Amniotic stem cell (primary cell): ENCODE measurements at places on chromosomes 13 and 19.
A peak's percentile ranks its signal among the peaks of the same experiment; 100 is the strongest.

DNA sequence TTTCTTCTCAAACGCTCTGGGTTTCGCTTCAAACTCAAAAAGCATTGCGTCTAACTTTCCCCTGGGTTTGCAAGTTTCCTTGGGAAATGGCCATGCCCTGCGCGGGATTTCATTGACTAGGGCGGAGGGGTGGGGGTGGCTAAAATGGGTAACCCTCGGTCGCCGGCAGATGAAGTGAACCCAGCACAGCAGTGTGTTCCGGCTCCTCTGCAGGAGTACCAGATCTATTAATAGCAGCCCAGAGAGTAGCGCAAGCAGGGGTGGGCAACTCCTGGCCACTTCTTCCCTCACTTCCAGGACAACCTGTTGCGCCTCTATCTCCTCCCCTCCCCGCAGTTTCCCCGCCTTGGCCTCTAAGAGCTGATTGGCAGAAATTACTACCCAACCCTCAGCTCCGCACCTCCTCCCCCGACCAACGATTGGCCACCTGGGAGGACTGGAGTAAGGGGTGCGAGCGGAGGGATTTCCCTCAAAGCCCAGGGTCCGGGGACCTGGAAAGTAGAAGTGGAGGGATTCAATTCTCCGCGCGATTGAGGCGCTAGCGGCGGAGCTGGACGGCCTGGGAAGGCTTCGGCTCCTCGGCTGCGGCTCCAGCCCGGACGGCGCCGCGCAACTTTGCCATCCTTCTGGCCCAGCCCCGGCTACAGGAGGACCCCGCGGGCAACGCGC lies at the start of gene FREM2:
TSS of gene FREM2 (plus strand) at position 501 of the 669 bp plus-strand sequence. CDS start 268 bp downstream, outside the sequence.
- no peak for DNase-seq

- DNase-seq = no peak
These were observed 1.0 kb upstream of the PGLS start for GRCh38 chr19:17510220-17510993.

- DNase-seq = no peak
These were observed 407.8 kb downstream of the KLF5 start for GRCh38 chr13:73466561-73466960.

DNA sequence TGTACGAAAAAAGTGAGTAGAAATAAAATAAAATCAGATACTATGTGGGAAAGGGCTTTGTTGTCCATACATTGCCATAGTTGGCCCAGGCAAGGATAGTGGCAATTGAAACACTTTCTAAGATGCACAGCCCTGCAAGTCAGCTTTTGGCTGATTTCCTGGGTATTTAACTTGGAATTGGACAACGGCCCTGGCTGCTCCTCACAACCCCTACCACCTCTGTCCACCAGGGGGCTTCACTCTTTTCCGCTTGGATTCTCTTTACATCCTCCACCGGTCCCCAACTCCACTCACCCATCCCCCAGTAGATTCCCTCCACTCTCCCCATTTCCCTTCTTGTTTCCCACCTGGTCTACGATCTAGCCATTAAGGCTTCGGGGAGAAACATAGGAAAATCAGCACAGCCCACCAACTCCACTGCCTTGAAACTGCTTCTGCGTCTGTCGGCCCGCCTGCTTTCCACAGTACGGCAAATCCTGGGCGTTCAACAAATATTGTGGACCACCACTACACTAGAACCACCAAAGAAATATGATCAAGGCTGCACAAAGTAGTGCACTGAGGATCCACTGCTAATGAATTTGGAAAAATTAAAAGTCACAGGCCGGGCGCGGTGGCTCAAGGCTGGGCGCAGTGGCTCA lies 48.6 kb upstream of the GTF3A start:
- DNase-seq = no peak

GRCh38 chr19:55452749-55453346 lies 8.6 kb downstream of the ISOC2 start:
- no peak for DNase-seq

GRCh38 chr19:45451131-45451849 lies 16.5 kb upstream of the FOSB start:
- no peak for DNase-seq

GRCh38 chr13:37476874-37477273 lies 121.7 kb downstream of the POSTN start:
- DNase-seq = no peak

- no peak for DNase-seq
These were observed 34.1 kb downstream of the NOTCH3 start for GRCh38 chr19:15166700-15167099.

GRCh38 chr19:30879225-30879624 lies 470.0 kb downstream of the TSHZ3 start:
- no peak for DNase-seq

GRCh38 chr13:49421391-49421790 lies 22.5 kb downstream of the CAB39L start:
- no peak for DNase-seq

DNA sequence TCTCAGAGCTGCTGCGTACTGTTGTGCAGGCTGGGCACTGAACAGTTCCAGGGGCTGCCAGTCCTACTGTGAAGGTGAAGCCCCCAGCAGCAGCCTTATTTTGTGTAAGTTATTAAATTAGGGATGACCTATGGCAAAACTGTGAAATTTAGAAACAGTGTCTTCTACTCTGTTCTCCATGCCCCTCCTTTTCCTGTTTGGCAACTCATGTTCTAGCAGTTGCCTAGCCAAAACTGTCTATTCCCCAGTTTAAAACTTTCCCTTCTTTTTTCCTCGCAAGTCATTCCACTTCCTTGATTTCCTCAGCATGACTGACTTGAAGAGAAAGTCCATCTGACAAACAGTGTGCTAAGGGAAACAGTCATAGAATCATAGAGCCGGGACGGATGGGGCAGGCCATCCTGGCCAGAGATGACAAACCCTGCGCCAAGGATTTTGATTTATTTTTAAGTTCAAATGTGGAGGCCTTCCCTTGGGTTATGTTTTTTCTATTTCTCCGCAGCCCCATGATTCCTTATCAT lies 78.1 kb upstream of the OLFM4 start:
- no peak for DNase-seq

DNA sequence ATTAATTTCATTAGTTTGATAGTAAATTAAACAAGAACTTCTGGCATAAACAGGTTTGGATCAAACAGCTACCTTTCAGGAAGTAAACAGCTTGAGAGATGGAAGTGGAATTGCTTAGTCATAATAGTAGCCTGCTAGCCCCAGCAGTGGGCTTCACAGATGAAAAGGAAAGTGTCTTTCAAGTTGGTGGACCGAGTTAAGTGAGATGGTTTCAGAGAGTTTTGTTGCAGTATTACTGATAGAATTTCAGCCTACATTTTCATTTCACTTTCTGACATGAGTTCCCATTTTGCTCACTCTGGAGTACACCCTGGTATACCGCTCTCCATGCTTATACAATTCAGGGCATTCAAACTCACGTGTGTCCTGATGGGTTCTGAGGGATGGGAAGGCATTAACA lies 2.0 kb upstream of the PTOV1 start:
- DNase-seq = no peak

DNA sequence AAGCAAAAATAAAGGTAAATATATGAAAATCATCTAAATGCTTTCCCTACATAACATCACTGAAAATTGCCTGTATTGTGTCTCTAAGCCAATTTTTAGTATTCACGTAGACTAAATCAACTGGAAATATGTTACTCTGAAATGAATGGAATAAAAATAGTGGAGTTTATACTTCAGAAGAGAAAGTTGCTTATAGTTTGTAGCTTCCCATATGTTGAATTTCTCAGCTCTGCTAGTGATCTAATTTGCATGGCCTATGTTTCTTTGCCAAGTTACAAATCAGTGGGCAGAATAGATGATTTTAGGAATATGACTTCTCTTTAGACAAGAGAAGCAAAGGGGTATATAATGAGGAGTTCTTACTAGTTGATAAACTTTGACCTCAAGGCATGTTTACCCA lies 850.2 kb downstream of the OLFM4 start:
- DNase-seq = no peak

- DNase-seq = no peak
These were observed 363 bp downstream of the CACNA1A start for GRCh38 chr19:13505761-13506470.

- DNase-seq = peak; percentile 75
These were observed 134.4 kb upstream of the TSC22D1 start for GRCh38 chr13:44710576-44710975.

DNA sequence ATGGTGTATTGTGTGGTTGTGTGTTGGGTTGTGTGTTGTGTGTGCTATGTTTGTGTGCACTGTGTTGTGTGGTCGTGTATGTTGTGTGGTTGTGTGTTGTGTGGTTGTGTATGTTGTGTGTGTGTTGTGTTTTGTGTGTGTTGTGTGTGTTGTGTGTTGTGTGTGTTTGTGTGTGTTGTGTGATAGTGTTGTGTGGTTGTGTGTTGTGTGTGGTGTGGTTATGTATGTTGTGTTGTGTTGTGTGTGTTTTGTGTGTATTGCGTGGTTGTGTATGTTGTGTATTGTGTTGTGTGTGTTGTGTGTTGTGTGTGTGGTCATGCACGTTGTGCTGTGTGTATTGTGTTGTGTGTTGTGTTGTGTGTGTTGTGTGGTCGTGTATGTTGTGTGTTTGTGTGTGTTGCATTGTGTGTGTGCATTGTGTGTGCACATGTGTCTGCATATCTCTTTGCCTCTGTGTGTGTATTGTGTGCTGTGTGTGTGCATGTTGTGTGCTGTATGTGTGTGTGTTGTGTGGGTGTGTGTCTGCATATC lies 2.9 kb downstream of the C3 start:
- DNase-seq = no peak

GRCh38 chr13:108220041-108220440 lies 1.8 kb downstream of the ABHD13 start:
- no peak for DNase-seq

GRCh38 chr19:53898636-53899341 lies 10.3 kb upstream of the CACNG7 start:
- no peak for DNase-seq

DNA sequence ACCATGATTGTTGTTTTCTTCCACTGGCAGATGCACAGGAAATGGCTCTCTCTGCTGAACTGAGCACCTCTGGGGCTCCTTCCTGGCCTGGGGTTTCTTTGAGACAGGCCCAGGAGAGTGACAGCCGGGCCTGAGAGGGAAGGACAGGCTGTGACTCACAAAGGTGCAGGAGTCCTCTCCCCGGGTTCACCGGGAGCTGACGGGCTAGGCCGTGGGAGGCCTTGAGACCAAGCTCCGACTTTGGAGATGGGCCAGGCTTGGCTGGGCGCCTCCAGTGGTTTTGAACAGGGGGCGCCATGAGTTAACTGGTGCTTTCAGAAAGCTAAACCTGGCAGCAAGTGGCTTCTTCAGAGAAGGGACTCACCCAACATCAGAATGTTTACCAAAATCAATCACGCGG lies 143.4 kb downstream of the URI1 start:
- no peak for DNase-seq

GRCh38 chr13:112486386-112487126 lies 101.4 kb downstream of the TUBGCP3 start:
- DNase-seq = no peak

GRCh38 chr13:78779608-78780007 lies 120.7 kb upstream of the OBI1 start:
- DNase-seq = no peak

DNA sequence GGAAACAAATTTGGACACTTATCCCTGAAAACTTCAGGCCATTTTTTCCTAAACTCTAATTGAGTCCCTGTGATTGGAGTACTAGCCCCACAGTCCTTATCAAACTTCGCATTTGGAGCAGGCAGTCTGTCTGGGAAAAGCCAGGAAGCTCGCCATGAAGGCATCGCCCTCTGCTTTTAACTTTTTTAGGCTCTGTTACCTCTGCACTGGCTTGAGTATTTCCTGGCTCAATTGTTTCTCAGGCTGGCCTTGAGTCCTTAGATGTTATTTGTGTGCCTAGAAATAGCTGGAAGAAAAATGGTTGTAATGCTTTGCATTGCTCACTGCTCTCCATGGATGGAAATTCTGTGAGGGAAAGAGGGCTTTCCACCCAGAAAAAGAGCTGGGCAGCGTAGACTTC lies 24.2 kb downstream of the ACTN4 start:
- no peak for DNase-seq
